GM03348 (cell line): ENCODE measurements at places on chromosomes 3 and 15.
A peak's percentile ranks its signal among the peaks of the same experiment; 100 is the strongest.

- DNase-seq = no peak
Measured at GRCh38 chr3:88812576-88812975, 294.8 kb upstream of the EPHA3 start.

GRCh38 chr15:79088426-79089205, 2.0 kb downstream of the RASGRF1 start:
- DNase-seq = no peak

DNA sequence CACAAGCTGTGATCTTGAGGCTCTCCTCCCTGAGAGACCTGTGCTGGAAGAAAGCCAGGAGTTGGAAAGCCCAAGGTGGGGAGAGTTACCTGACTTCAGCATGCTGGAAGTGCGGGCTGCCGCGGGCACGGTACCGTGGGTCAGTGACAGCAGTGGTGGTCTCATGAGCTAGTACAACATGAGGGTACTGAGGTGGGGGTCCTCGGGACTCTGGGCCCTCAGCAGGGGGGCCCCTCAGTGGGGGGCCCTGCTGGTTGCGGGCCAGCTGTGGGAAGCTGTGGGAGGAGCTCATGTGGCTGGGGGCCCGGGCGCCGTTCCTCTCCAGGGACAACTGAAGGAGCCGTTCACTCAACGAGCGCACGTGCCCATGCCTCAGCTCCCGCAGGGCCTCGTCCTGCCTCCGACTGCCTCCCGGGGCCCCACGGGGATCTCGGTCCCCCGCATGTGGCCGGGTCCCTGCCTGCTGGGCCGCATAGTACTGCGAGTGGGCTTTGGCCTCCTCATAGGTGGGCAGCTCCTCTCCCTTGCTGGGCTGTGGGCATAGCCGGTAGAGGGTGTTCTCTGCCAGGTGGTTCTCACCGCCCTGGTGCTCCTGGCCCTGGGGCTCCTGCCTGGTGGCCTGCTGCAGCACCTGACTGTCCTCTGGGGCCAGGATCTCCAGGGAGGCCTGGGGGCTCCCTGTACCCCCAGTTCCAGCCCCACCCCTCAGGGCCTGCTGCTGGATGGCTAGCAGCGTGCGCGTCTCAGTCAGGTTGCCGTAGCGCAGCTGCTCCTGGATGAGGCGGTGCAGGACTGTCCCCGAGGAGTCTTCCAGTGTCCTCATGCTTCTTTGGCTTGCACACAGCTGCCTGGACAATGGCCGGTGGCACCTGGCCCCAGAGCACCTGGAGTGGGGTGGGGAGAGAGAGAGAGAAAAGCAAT, 3.4 kb downstream of the AMOTL2 start:
- DNase-seq = no peak

DNA sequence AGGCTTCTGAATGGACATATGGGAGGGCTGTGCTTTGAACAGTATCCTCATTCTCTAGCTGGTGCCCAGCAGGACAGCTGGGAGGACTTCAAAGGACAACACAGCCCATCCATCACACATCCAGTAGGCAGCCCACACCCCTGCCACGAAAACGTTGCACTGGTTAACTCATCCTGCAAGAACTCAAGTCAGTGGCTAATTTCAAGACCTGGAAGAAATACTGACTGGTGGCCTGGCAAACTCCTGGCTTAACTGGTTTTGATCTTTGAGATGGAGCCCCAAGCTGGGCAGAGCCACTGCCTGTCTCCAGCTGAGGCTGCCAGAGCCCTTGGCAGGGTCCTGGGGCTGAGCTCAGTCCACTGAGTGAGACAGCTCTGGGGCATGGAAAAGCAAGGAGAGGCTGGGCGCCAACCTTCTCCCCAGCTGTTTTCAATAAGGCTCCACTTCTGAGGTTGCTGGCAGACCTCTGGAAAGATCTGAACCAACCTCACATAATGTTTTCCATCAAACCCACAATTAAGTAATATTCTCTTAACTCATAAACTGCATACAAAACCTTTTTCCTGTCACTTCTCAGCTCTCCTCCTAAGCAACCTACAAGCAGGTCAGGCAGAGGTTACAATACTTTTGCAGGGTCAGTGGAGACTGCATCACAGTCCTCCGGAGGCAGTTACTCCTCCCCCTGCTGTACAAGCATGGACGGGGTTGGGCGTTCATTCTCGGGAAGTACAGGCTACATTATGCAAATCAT, 110.3 kb downstream of the MYLK start:
- DNase-seq = peak; percentile 83

DNA sequence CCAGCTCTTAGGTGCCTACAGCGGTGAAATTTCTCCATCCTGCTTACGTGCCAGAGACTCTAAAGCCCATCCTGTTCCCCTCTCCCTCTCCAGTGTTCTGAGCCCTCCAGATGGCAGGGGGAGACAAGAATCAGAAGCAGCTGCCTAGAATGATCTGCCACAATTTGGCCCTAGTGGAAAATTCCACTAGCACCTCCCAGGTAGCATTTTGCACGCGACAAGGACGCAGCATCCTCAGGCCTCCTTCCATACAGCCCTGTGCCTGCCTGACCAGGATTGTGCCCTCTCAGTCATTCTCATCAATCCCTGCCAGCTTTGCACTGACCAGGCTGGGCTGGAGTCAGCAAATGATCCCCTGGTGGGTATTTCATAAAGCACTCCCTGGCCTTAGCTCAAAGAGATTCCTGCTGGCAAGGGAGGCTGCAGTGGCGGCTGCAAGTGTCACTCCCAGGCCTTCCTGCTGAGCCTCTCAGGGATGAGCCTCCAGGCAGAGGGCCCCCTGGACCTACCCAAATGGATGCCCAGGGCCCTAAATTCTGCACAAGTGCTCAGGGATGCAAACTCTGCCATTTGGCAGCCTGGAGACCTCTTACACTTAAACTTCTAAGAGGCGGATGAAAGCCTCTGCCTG, 130.2 kb upstream of the ATP2B2 start:
- no peak for DNase-seq

GRCh38 chr3:128572013-128572412, 78.6 kb downstream of the RPN1 start:
- DNase-seq = no peak

- peak; percentile 95 for DNase-seq
Measured at GRCh38 chr3:45841757-45842491, at the start of gene LZTFL1. TSS of gene LZTFL1 (minus strand) at chr3:45842119. CDS start at chr3:45841991, 128 bp downstream.

DNA sequence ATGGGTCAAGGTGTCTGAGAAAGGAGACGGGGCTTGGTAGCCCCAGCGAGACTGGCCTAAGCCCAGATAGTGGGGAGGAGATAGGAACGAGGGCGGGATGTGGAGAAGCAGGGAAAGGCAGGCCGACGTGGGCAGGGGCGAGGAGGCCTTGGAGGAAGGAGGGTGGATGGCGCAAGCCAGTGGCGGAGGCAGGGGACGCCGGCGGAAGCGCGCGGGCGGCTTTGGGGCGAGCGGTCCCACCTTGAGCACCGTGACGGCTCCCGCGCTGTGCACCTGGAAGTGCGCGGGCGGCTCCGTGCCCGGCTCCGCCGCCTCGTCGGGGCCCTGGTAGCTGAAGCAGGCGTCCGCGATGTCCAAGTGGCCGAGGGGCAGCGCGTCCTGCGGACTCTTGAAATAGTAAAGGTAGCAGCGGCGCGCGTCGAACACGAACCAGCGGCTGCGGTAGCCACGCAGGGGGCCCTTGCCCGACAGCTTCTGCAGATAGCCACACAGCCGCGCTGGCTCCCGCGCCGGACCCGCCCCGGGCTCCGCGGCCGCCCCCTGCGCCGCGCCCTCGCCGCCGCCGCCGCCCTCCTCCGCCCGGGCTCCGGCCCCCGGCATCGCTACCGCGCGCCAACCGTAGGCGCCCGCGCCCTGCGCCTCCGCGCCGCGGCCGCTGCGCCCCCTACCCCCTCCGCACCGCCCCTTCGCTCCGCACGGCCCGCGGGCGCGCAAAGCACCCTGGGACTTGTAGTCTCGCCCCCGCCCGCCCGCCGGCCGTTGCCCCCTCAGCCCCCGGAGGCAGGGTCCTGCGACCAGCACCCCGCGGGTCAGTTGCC, at the start of gene TBC1D2B:
TSS of gene TBC1D2B (minus strand) at position 659 of the 818 bp plus-strand sequence. CDS start at position 600, 59 bp downstream.
- peak; percentile 89 for DNase-seq

DNA sequence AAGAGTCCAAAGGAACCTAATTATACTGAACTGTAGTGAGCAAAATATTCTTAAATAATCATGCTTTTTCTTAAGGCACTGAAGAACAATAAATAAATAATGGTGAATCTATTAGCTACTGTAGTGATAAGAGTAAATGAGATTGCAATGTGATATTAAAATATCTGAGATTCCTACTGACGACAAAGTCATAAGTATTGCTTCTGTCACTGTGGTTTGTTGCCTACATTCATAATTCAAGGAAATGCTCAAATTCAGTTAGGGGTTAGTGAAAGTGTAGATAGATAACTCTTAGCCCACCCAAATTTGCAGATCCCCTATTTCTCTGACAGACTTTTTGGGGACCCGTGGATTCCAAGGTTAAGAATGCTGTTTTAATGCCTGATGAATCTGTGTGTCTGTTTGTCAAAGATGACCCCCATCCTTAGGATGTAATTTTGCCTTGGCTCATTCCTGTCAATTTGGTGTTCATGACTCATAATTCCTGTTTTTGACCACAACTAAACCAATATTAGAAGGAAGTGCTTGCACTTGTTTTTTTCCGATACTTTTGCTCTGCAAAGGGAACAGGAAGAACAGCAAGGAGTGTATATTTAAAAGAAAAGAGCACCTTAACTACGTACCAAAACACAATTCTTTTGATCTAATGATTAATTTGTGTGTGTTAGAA, 86.7 kb downstream of the MAGI1 start:
- no peak for DNase-seq

DNA sequence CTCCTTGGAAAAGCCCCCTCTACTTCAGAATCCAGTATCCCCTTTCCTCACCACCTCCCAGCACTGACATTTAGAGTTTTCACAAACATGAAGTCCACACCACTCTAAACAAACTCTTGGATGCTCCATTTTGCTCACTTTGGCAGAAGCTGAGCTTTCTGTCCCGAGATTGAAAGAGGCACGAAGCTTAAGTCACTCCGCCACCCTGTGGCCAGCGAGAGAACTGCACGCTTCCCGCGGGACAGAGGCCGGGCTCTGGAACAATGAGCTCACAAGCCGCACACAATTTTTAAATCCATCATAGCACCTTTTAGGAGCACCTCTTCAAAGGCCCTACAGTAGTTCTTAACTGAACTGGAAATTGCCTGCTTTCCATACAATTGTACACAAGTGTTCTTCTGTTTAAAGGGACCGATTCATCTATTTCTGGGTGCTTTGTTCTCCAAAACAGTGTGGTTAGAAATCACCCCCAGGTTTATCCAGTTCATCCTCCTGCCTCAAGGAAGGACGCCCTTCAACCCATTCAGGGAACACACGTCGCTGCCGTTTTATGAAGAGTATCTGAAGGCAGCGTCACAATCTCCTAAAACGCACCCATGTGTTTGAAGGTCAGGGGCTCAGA, 226.1 kb downstream of the VPS13C start:
- peak; percentile 89 for DNase-seq

DNA sequence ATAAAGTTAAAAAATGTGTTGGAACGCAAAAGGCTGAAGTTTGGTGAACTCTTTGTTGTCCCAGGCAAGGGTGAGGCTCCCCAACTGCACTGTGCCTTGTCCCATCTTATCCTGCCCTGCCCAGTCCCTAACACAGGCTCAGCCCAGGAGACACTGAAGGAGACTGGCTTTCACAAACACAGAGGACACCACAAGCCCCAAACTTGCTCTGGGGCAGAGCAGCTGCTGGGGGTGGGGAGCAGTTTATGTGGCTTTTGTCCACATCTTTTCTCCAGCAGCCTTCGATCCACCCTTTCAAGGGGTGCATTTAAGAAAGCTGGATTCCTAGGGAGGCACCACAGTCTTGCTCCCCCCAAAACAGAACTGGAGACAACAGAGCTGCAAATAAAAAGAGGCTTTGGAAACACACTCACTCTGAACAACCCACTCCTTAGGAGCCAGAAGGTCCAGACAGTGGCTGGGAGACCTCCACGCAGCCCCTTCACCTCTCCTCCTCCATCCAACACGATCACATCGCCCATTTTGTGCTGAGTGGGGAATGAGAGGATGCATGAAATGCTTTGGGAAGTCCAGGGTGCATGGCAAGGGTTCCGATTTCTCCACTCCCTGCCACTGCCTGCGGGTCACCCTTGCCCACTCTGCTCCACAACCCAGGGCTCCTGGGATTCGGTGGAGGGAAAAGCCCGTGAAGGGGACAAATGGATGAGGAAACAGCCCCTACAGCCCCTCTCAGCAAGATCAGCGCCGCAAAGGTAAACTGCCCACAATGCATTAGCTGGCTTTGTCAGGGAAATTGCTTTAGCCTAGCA, 260.5 kb upstream of the TLE3 start:
- DNase-seq = no peak
